ENCODE measurements at places on chromosomes 2 and 18.

DNA sequence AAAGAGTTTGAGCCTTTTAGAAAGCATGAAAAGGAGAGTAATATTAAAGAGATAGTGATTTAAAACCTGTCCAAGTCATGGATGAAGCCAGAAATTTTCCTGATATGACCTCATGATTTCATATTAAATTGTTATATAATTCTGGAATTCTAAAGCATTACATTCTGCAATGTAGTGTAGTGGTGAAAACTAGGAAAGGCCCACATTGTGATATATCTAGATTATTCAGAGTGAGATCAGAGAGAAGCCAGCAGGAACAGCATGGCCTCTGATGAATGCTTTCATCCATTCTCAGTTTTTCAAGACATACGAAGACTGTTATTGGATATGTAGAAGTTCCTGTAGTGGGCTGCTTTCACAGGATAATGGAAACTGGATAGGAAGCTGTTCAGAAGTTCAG, 98.8 kb downstream of the LCLAT1 start:
- no peak for DNase-seq

- no peak for DNase-seq
Measured at GRCh38 chr18:65365245-65365980, 385.4 kb upstream of the CDH7 start.

GRCh38 chr18:46622999-46623398, 34.0 kb downstream of the LOXHD1 start:
- DNase-seq: no peak

DNA sequence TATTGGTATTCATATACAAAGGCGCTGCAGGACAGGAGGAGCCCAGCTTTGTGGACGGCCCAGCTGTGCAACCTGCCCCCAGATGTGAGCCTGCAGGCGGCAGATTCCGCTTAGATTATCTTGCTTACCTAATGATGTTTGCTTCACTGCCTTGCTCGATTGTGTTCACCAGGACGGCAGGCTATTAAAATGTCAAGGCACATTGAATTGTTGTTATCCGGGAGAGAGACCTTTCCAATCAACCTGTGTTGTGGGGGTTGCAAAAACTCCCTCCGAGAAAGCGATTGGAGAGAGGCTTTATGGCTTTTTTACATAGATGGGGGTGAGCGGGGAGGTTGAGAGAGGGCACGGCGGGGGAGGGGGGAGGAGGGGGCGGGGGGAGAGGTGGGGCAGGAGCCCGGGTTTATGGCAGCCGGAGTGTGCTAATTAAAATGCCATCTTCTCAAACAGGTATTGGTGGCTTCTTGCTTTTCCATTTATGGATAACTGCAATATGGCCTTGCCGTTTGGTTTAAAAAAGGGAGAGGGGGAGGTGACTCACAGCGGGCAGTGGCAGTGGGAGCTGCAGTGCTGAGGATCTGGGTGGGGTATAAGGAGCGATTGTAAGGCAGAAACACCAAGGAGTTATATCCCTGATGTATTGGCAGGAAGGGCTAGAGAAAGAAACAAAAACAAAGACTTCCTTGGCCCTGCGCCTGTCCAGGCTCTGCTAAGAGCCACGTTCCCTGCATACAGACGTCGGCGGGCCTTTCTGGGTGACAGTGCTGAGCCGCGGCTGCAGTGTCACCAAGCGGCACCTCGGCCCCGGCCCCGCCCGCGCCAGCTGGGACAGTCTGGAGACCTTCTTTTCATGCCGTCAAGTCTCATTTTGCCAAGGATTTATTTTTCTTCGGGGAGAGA, 97.2 kb downstream of the INSIG2 start:
- DNase-seq: peak; percentile 37

DNA sequence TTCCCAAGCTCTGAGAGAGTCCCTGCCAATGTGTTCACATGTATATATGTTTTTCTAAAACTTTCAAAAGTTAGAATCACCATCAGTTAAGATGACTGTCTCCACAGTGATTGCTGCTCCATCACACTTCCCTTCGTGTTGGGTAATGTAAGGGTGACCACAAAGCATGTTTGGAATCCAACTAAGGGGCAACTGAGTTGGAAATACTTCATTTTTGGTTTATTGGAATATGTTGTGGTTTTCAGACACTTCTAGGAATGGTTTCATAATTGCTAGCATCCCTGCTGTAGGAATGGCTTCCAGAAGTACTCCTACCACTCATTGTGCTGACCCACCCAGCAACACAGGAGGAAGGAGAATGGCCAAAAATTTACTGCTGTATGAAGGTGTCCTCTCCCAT, 212.5 kb upstream of the GULP1 start:
- no peak for DNase-seq

DNA sequence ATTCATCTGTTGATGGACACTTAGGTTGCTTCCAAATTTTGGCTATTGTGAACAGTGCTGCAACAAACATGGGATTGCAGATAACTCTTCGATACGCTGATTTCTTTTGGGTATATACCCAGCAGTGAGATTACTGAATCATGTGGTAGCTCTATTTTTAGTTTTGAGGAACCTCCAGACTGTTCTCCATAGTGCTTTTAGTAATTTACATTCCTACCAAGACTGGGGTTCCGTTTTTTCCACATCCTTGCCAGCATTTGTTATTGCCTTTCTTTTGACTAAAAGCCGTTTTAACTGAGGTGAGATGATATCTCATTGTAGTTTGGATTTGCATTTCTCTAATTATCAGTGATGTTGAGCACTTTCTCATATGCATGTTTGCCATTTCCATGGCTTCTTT, 200.3 kb downstream of the MBD5 start:
- no peak for DNase-seq

DNA sequence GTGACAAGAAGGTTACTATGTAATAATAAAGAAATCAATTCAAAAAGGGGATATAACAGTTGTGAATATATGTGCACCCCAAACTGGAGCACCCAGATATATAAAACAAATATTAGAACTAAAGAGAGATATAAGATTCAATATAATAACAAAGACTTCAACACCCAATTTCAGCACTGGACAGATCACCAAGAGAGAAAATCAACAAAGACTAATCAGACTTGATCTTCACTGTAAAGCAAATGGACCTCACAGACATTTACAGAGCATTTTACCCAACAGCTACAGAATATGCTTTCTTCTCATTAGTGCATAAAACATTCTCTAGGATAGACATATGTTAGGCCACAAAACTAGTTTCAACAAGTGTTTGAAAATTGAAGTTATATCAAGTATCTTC, 287.7 kb downstream of the DSC3 start:
- DNase-seq: no peak

- DNase-seq: no peak
Measured at GRCh38 chr18:25136416-25137196, 215.4 kb downstream of the ZNF521 start.
